ENCODE measurements at places on chromosomes 2 and 18. TPM values are rescaled to one million over a fixed set of nuclear protein-coding genes. Genes with fewer than 3 reads are reported as not detected.

The DSC2 gene
- not detected for total RNA-seq

The SAG gene
- total RNA-seq, result 0.04 TPM

The IL1RN gene
- 32.8 TPM for total RNA-seq

The PLGLB2 gene
- total RNA-seq, result 2.6 TPM

The SSB gene
- 39.5 TPM for total RNA-seq

The CD226 gene
- 146 TPM for total RNA-seq
